ENCODE measurements at places on chromosomes 6 and 20.

DNA sequence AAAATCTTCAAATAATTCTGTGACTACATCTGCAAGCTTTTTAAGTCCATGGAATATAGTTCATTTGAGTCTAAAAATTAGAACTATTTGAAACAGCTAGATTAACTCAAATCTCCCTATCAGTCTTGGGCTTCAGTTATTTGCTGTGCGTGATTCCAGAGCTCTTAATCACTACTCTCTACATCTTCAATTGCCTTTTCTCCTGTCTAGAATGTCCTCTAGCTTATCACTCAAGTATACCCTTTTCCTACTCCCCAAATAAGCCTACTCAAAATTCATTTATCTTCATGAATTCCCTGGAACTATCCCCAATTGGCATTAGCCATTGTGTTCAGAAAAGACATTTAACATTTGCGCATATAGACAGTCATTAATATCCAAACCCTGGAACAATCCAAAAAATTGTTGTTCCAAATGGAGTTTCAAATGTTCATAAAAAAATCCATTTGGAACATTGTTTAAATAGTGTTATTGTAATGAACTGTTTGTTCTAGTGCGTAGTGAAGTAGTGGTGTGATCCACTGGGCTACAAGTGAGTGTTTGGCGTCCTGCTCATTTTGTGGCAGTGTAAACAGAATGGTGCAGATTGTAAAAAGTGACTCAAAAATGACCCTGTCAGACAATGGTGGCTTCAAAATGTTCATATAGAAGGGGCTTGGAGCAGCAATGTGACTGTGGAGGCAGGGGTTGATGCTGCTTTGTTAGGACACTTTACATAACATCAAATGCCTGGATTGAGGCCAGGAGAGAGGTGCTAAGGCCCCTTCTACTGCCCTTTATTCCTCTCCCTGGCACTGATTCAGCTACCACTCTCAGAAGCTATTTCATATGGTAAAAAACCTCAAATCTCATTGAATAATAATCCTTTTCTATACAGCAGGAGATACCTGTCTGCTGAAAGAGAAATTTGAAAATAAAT lies 122.3 kb downstream of the KIF6 start:
- DNase-seq, result no peak

DNA sequence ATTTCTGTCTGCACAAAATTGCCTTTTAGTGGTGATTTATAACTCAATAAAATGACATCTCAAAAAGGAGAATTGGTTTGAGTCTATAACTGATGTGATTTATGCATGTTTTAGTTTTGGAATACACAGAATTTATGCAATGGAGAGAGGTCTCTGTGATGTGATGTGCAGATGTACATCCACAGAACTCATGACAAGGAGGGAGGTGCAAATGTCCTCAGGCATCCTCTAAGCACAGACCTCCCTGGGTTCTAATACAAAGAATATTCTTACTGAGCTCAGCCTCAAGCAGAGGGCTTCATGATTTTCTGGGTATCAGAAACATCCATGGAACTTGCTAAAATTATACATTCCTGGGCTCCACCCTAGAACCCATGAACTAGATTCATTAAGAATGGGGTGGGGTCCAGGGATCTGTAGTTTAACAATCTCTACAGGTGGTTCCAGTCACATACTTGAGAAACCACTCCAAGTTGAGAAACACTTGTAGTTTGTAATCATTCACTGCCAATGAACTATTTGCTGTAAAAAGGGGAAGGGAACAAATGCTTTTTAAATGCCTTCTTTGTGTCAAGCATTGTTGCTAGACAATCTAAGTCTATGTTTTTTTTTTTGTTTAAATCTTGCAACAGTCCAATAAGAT lies 60.2 kb upstream of the NEDD9 start:
- DNase-seq, result no peak

- no peak for DNase-seq
Measured at GRCh38 chr6:121999456-122000065, 399.9 kb upstream of the HSF2 start.

DNA sequence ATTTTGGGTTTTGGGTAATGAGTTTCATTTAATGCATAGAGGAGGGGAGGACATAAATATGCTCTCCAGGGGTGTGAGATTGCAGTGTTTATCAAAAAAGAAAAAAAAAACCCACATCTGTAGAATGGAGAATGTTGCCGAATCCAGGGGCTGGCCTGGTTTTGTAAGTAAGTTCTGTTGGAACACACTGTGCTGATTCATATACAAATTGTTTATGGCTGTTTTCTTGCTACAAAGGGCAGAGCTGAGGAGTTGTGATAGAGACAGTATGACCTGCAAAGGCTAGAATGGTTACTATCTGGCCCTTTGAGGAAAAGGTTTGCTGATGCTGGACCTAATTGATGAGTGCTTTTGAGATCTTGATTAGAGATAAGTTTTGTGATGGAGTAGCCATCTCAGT lies 30.4 kb downstream of the SCAF8 start:
- DNase-seq, result peak; percentile 14

DNA sequence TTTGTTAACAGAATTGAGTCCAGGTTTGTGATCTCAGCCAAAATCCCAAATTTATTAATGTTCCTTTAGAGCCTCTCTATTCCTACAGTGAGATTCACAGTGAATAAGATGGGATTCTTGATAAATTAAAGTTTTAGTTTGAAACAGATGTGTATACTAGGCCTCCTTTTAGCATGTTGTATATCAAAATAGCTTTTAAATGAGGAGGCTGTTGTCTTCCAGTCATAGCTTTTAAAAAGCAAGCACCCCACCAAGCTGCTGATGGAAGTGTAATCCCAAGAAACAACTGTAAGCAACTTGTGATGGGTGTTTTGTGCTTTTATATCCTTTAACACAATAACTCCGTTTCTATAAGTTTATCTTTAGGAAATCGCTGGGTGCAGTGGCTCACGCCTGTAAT lies 7.0 kb downstream of the GTF2H5 start:
- no peak for DNase-seq

DNA sequence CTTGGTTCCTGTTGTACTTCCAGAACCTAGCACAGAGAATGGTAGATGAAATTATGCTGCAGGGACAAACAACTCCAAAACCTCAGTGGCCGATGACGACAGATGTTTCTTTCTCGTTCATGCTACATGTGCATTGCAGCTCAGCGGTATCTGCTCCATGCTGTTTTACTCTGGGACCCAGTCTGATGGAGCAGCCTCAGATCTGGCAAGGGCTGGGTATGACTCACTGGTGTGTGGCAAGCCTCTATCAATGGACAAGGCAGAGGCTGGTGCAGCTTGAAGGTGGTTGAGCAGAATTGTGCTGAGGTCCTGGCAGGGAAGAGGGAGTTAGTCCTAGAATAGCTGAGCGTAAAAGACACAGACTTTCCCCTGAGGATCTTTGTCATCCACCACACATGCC lies 10.3 kb upstream of the BLCAP start:
- peak; percentile 55 for DNase-seq

DNA sequence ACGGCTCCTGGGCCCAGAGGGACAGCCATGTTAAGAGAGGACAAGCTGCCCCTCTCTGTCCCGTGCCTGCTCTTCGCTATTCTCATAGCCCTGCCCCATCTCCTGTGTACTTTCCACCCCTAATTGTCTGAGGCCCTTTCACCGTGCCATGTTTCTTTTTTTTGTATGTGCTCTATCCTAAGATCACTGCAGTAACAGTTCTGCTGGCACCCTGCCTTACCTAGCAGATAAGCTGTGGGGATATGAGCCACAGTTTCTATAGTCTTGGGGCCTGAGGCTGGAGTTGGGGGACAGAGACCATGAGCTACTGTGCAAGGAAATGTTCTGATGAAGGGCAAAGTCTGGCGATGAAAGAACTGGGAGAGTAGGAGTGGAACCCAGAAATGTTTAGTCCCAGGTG lies 269.5 kb upstream of the CITED2 start:
- DNase-seq, result no peak

GRCh38 chr6:28635547-28636158 lies 110.0 kb downstream of the GPX5 start:
- DNase-seq, result no peak

GRCh38 chr20:62742550-62742949 lies 33.9 kb downstream of the NTSR1 start:
- no peak for DNase-seq

- peak; percentile 55 for DNase-seq
Measured at GRCh38 chr6:143867236-143867635, 3.0 kb downstream of the ZC2HC1B start.

DNA sequence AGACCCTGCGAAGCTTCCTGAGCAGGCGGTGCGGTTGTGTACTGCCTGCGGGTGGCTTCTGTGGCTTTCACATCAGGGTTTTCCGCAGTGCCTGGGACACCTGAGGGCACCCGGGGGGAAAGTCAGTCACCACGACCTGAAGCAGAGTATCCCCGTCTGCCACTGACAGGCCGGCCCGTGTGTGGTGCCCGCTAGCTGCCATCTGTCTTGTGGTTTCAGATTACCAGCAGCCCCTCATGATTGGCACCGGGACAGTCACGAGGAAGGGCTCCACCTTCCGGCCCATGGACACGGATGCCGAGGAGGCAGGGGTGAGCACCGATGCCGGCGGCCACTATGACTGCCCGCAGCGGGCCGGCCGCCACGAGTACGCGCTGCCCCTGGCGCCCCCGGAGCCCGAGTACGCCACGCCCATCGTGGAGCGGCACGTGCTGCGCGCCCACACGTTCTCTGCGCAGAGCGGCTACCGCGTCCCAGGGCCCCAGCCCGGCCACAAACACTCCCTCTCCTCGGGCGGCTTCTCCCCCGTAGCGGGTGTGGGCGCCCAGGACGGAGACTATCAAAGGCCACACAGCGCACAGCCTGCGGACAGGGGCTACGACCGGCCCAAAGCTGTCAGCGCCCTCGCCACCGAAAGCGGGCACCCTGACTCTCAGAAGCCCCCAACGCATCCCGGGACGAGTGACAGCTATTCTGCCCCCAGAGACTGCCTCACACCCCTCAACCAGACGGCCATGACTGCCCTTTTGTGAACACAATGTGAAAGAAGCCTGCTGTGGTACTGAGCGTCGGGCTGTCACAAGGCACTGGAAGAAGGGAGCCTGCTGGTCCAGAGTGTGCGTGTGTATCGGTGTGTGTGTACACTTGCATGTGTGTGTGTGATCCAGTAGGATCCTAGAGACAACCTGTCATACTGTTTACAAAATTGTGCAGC lies 54.4 kb downstream of the GOPC start:
- DNase-seq, result peak; percentile 54

GRCh38 chr6:42963855-42964605 lies 3.5 kb downstream of the GNMT start:
- peak; percentile 58 for DNase-seq

- no peak for DNase-seq
Measured at GRCh38 chr6:154537511-154538325, 27.2 kb upstream of the CNKSR3 start.

DNA sequence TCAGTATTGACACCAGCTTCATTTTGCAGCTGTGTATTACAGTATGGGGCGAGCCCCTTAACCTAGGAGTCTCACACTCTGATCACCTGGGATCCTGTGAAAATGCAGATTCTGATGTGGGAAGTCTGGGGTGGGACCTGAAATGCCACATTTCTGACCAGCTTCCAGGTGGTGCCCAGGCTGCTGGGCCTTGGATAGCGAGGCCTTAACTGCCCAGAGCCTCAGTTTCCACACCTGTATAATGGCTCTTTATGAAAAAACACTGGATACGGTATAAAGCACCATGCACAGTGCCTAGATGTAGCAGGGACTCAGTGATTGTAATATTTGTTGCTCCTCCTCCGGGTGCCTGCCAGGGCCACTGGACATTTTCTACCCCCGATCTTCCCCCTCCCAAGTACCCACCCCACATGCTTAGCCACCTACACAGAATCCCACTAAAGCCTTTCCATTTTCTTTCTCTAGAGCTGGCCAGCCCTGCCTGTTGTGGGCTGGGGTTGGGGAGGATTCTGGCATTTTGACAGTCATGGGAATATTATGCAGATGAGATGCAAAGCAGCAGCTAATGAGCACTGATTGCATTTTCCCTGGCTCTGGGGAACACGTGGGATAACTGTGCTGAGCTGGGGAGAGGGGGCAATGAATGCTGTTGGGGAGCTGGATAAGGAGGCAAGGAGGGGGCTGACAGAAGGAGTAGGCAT lies 44.8 kb downstream of the SPDEF start:
- DNase-seq, result no peak

DNA sequence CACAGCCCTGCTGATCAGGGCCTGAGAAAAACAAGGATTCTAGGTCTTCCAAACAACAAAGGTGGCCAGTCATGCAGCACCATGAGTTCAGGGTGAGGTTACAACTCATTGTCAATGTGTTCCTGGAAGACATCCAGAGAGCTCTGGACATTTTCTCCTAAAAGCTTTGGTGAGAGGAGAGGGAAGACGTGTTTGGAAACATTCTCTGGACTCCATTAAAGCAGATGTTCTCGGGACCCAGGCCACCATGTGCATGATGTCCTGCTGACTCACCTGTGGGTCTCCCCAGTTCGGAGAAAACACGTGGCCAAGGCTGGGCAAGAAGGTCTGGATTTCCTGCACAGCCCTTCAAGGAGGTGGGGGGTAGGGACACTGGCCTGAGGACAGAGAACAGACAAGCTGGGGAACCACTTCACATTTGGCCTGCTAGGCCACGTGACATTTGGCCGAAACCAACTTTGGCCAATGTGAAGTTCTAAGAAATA lies 61.6 kb downstream of the KCNB1 start:
- DNase-seq, result no peak

DNA sequence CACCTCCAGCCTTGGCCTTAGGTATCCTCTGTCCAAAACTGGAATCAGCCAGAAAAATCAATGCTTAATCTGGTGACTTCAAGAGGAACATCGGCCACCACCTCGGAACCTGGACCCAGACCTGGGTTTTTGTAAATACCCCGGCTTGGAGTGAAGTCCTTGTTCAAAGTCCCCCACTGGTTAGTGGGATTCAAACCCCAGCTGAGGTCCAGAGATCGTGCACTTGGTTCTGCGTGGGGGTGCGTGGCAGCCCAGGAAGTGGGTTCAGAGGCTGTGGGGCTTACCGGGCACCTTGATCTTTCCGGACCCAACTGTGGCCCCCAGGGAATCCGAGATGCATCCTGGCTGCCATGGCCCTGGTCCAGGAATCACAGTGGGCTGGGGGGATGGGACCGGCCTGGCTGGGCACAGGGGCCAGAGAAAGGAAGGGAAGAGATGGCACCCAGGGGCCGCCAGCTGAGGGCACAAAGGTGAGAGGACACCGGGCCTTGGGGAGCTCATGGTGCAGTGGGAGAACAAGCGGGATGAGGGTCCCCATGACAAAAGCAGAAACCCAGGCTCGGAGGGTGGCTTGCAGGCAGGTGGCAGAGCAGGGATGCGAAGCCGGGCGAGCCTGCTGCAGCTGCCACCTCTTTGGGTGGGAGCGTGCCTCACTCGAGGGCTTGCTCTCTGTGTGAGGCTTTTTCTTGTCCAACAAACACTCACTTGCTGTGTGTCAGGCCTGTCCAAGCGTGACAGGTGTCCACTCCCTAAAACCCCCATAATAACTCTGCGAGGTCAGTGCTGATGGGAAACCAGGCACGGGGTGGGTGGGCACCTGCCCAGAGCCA lies 27.7 kb downstream of the ZBP1 start:
- DNase-seq, result no peak

DNA sequence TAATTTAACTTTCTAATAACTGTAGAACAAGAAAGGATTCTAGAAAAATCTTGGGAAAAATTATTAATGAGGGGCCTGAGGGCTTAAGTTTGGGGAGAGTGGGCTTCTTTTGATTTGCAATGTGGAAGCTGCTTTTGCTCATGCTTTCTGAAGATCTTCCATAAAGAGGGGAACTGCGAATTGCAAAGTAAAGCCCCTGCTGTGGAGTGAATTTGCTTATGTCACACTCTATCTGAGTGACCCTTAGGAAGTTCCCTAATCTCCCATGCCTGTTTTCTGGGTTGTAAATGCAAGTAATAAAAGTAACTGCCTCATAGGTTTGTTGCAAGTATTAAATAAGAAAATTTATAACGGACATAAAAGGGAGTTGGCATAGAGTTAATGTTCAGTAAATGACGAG lies 301.2 kb downstream of the PLCB1 start:
- DNase-seq, result no peak

Measured in IMR-90 (cell line).